ENCODE measurements at places on chromosomes 2 and 18.

DNA sequence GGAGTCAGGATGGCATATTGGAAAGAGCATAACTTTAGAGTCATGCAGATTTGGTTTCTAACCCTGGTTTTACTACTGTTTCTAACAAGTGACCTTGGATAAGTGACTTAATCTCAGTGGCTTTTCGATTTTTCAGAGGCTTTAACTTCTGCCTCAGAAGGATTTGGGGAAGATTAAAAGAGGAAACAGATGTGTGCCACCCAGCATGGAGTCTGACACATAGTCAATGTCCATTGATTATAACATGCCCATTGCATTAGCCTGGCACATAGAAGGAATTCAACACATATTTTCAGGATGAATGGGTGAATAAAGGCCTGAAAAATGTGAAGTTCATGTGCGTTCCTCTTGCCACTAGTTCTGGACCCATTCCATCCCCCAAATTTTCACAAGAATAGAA is 438.2 kb downstream of the EPHA4 start:
- no peak for DNase-seq

DNA sequence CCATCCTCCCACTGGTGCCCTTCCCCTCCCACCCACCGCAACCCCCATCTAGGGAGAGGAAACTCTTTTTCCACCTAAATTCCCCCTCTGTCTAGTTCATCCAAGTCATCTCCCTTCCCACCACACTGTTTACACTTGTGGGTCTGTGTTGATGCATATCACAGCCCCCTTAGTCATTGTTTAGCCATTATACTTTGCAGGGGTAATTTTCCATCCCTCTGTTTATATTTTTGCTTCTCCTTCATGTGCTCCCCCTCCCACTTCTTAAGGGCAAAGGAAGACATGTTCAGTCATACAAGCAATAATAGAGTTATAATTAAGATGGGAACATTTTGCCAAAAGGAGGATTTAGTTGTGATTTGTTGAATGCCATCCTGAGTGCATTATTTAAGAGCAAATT is 187.8 kb upstream of the TNP1 start:
- DNase-seq: no peak

- no peak for DNase-seq
Observed at GRCh38 chr2:151780938-151781337, 46.7 kb upstream of the NEB start.

GRCh38 chr2:198000417-198000816 is 196.0 kb downstream of the PLCL1 start:
- DNase-seq: no peak

- DNase-seq: no peak
Observed at GRCh38 chr2:118227698-118228508, 139.6 kb downstream of the INSIG2 start.

DNA sequence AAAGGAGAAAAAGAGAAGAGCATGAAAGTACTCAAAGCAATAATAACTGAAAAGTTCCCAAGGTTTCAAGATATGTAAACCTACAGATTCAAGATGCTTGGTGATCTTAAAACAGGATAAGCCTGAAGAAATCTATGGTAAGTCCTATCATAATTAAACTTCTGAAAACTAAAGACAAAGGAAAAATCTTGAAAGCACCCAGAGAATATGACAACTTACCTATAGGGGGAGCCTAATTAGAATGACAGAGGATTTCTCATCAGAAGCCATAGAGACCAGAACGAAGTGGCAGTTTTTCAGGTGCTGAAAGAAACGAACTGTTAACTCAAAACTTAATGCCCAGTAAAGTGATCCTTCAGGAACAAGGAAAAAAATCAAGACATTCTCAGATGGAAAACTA is 59.7 kb downstream of the XDH start:
- DNase-seq: no peak

DNA sequence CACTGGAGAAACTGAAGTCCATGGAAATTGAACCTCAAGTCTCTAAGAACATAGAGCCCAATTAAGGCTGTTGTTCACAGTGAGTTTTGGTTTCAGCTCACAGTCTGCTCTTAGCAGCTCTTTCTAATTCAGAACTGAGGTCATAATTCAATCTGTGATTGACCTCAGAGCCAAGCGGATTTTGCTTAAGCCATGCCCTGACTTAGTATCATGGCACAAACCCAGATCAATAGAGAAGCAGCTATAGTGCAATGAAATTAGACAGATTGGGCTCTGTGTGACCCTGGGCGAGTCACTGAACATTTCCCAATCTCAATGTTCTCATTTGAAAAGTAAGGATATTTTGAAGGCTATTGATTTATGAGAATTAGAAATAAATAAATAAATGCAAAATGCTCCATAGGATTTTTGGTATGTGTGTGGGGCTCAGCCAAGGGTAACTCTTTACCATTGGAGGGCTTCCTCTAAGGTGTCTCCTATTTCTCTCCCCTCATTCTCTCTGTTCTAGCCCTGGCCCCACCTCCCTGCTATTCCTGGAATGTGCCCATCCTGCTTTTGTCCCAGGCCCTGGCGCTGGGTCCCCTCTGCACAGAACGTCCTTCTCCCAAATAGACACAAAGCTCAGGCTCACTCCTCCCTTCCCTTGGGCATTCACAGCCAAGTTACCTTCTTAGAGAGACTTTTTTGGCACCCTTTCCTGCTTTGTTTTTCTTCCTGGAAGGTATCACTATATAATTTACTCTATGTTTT is 239.6 kb downstream of the LPIN1 start:
- no peak for DNase-seq

DNA sequence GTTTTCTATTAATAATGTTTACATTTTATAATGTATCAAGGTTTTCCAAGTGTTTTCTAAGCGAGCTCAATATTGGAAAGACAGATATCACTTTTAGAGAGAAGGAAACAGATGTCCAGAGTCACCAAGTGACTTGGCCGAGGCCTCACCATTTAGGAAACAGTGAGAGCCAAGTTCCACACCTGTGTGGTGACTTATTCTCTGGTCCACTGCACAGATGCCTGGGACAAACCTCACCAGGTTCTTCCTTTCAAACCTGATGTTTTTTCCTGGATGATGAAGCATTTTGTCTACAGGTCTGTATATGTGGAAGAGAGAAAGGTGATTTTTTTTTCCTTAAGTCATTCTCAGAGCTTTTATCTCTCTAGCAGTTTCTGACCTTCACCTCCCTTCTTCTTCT is 280.7 kb downstream of the LPIN1 start:
- DNase-seq: no peak
